Stimulated activated CD8-positive, alpha-beta memory T cell treated with anti-CD3 and anti-CD28 coated beads, Interleukin-7, amount 100 ng/mL, for 1 hour (primary cell): ENCODE measurements at places on chromosomes 7 and 10.

GRCh38 chr10:73807471-73807870 lies 3.9 kb downstream of the NDST2 start:
- DNase-seq, result no peak

GRCh38 chr10:71255808-71256660 lies 43.7 kb downstream of the UNC5B start:
- no peak for DNase-seq

DNA sequence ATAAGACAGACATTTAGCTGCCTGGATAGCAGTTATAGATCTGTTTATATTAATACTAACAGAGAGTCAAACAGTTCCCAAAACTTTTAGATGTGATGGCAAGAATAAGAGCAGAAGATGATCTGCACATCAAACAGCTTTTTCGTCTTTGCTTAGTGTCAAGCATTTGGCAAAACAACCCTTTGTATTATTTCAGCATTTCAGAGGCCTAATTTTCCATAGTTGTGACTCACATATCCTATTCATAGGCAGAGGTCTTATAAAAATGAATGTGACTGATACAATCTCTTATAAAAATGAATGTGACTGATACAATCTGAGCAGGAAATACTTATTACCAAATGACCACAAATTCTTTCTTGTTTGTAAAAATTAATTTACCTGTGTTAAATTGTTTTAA lies 71.2 kb downstream of the LRRTM3 start:
- no peak for DNase-seq

DNA sequence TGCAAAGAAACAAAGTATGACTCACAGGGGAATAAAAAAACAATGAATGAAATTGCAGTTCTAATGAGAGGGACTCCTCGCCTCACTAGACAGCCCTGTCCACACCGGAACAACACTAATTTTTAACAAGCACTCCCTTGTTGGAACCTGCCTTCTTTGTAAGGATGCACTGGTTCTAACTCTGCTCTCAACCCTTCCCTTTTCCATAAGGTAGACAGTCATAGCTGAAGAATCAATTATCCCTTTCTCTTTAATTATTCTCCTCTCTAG lies 65.1 kb downstream of the TSPAN12 start:
- DNase-seq, result no peak

DNA sequence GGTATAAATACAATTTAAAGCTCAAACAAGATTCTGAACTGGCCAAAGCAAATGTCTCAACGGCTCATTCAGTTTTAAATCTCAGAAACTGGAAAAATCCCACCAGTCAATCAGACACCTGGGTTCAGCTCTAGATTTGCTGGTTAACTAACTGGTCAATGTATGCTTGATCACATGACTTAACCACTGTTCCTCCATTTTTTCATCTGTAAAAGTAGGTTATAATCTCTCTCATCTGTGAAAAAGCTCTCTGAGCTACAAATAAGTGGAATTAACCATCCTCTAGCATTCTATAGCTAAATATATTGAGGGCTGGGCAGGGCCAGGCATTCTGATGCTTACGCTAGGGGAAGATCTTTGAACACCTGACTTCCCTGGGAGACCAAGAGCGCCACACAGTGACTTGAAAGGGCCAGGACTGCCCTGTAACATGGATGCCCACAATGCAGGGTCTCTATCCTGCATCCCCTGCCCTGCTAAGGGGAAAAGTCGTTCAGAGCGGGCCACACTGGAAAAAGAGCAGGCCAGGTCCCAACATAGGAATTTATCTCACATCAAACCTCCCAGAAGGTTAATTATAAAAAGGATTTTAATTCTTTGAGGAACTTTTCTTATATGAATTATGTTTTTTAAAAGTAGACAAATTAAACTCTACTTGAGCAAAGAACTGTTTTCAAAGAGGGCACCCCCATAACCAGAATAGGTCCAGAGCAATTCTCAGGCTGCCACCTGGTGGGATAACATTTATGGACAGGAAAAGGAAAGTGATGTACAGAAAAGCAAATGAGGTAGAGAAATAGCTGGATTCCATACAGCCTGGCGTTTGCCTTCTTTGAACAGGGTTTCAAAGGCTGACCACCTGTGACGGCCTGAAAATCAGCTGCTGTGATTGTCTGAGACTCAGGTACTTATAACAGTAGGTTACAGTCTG lies 1.8 kb downstream of the RP9 start:
- no peak for DNase-seq

DNA sequence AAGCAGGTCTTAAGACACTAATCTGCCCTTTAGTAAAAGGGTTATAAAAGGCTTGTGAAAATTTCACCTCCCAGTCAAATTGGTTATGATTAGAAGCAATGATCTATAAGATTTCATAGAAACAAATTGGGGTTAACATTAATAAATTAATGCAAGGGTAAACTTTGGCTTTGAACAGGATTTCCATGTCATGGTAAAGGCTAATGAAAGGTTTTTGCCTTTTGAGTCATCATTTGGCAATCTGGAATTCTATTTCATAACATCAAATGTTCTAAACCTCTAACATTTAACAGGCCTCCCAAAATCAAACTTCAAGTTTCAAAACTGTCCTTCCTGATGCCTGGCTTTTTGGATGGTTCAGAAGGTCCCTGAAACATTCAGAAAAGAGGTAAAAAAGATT lies 62.4 kb downstream of the COA1 start:
- no peak for DNase-seq

DNA sequence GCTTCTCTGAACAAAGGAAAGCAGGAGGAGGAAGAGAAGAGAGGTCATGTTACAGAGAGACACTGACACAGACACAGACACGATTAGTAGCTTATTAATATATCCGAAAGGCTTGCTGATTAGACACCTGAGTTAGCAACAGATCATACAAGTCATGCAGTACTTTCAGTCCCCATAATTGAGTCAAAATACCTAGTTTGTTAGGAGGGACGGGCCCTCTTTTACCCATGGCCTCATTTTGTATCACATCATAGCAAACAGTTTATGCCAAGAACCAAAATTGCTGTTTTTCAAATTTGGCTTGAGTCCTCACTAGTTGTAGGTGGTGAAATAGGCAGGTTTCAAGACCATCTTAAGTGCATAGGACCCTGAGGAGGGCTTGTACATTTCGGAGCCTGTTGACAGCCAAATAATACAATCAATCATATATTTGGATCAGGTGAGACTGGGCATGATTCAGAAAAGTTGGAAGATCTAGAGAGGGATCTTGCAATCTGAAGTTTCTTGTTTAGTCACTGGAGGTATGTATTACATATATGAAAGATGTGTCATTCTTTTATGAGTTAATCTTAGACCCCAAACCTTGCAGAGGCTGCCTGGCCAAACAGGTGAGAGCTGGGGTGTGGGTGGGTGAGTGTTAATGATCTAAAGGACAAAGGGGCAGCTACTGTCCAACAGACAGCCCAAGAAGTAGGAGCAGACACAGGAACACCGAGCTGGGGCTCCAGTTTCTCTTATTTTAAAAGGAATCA lies 65.4 kb downstream of the PRPF18 start:
- no peak for DNase-seq

GRCh38 chr10:44909910-44910309 lies 1.2 kb upstream of the TMEM72 start:
- no peak for DNase-seq

DNA sequence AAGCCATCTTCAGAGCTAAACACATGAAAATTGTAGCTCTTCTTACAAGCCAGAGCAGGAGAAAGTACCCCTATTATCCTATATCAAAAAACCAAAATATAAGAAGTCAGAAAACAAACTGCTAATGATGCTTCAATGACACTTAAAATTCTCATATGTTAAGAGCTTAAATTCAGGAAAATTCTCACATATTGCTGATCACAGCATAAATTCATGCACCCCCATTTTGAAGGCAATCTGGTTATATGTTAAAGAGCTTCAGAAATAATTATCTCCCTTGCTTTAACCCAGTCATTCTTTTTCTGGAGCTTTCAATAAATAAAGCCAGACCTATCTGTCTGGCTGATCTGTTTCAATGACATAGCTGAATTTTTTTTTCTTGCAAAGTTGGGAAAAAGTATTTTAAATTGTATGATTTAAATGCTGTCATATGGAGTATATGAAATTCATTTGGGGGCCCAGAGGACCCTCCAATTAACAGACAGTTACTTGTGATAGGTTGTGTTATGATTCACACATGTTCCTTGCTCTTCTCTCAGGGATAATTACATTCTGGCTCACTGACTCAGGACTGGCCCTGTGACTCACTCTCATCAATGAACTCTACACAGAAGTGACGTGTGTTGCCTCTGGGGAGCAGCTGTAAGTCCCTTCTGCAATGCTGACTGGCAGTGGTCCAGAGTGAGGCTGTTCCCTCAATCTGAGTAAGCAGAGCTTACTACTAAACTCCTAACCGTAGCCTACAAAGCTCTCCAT lies 85.2 kb downstream of the HGF start:
- no peak for DNase-seq

GRCh38 chr10:60082341-60082740 lies 176.0 kb upstream of the CCDC6 start:
- DNase-seq, result no peak

DNA sequence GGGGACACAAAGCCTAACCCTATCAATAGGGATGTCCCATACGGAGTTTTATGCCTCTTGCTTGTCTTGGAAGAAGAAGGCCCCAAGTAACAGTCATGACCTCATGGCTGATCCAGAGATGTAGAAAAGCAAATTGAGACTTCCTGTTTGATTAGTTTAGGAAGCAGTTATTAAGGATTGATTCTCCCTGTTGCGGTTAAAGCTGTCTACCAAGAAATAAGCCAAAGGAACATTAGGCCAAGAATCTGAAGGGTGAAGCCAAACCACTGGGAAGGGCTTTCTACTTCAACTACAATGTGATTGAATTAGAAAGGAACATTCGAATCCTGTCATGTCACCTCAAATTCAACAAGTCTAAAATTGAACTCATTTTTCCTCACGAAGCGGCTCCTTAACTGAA lies 60.5 kb upstream of the AGBL3 start:
- DNase-seq, result no peak

- DNase-seq, result no peak
Measured at GRCh38 chr10:123997486-123998196, 95.8 kb downstream of the CHST15 start.

DNA sequence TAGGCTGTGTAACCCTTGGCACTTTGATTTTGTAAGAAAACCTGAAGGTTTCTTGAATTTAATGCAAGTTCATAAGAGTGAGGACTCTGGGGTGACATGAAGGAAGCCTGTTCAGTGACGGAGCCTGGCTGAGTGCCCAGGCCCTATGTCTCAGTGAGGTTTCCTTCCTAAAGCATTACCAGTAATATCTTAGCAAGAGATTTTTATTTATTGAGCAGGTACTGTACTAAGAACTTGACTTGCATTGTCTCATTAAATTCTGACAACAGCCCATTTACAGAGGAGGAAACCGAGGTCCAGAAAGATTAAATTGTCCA lies 197.2 kb downstream of the HECW1 start:
- no peak for DNase-seq

DNA sequence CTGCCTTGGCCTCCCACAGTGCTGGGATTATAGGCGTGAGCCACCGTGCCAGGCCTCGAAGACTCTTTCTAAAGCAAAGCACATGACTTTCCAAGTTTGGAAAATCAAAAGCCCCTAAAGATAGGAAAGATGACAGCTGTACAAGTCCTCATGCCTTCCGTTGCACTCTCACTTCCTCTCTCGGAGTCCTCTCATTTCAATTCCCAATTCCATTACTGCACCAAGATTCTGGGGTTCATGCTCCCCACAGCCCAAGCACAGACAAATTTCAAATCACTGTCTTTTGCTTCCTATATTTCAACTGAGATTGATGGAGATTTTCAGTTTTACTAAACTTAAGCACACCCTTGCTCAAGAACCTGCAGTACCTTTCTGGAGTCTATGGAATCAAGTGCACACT lies 10.9 kb upstream of the PLAU start:
- no peak for DNase-seq

- DNase-seq, result no peak
Measured at GRCh38 chr10:91557651-91558111, 75.2 kb downstream of the PPP1R3C start.

GRCh38 chr7:142412551-142413193 lies 154.8 kb upstream of the PRSS58 start:
- no peak for DNase-seq

- no peak for DNase-seq
Measured at GRCh38 chr10:113444766-113445365, 108.0 kb upstream of the HABP2 start.

DNA sequence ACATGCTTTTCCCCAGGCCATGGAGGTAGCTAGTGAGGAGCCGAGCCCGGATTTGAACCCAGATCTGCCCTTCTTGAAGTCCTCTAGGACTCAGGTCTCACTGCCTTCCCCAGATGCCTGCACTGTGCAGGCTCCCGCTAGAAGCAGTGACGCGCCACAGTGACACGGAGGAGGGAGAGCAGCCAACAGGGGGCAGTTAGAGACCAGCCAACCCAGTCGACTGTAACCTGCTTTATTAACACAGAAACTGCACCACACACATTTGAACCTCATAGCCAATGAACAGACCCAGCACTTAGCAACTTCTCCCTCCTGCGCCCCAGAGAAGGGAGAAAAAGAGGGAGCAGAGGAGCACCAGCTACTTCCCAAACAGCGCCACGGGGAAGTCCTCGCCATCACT lies 27.4 kb downstream of the PILRA start:
- no peak for DNase-seq

GRCh38 chr7:11191574-11192220 lies 218.0 kb downstream of the PHF14 start:
- no peak for DNase-seq

GRCh38 chr10:104424719-104425118 lies 71.1 kb downstream of the CFAP58 start:
- no peak for DNase-seq

- no peak for DNase-seq
Measured at GRCh38 chr7:84900215-84900614, 286.6 kb downstream of the SEMA3D start.

- no peak for DNase-seq
Measured at GRCh38 chr10:105398202-105398601, 757.1 kb downstream of the SORCS3 start.

GRCh38 chr7:158495786-158496185 lies 91.8 kb downstream of the PTPRN2 start:
- DNase-seq, result no peak

- no peak for DNase-seq
Measured at GRCh38 chr7:56537477-56537876, 421.3 kb upstream of the NUPR2 start.

DNA sequence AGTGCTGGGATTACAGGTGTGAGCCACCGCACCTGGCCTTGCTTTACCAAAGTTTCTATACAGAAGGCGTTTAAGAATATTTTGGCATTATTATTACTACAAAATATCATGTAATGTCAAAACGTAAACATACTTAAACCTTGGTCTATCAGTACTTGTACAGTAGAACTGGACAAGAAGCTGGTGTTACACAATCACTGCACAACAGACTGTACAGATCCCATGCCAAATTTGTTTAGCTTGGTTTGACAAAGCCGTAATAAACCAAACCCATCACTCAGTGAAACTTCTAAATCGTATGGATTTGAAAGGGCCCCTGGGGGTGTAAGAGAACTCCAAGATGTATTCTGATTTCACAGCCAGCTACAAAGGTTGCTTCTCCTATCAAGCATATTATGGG lies 51.8 kb upstream of the RHEB start:
- DNase-seq, result no peak

DNA sequence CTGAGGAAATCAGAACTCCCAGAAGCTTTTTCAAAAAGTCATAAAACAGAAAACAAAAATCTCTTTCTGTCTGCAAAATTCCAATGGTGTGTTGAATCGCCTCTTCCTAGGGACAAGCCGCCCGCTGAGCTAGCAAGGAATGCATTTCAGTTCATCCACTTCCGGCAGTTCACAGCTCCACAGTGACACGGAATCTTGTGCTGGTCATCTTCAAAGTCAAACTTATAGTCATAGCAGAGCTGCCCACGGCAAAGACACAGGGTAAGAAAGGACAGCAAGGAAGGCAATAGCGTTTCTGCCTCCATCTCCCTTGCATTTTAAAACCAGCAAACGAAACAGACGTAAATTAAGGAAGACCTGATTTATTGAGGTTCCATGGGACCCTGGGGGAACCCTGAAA lies 111.2 kb downstream of the GALNT11 start:
- no peak for DNase-seq
